ENCODE measurements at places on chromosomes 4 and X.

- no peak for DNase-seq
Observed at GRCh38 chr4:163748449-163748848, 254.0 kb downstream of the TMA16 start.

GRCh38 chrX:16347968-16348670 is 180.8 kb downstream of the MAGEB17 start:
- no peak for DNase-seq

DNA sequence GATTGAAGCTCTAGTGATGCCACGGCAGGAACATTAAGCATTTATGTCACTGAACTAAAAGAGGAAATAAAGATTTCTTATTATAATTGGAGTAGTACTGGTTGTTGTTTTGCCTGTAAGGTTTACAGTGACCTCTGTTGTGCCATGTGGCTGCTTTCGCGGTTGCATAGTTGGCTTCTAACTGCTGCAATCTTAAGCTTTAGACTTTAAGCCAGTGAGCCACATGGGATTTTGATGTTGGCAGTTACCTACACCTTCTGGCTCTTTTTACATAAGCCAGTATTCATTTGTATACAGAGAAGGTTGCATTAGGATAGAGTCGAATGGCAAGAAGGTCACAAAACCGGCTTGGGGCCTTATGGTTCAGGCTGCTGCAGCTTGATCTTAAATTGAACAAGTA is 1311.6 kb downstream of the RAPGEF2 start:
- no peak for DNase-seq

DNA sequence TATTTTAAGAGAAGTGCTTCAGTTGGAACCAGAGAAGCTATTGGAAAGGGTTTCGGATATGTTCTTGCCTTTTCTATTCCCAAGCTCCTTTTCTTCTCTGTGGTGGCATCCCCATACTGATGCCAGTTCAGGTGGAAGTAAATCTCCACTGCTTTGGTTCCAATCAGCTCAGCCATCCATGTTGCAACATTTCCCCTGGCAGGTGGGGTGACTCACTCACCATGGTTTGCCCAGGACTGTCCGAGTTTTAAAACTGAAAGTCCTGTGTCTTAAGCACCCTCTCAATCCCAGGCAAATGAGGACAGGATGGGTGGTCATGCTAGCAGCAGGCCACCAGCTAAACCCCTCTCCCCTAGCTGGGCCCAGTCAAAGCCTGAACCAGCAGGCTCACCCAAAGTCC is 15.1 kb downstream of the RAI2 start:
- DNase-seq: no peak

DNA sequence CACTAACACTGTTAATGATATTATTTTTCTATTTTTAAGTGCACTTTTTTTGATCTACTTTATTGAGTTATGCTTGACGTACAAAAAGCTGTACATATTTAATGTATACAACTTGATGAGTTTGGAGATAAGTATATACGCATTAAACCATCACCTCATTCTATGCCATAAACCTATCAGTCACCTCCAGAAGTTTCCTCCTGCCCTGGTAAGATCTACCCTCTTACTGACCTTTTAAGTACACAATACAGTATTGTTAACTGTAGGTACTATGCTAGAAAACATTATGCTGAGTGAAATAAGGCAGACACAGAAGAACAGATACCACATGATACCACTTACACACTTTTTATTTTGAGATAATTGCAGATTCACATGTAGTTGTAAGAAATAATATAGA is 36.9 kb downstream of the INTS6L start:
- DNase-seq: no peak

GRCh38 chrX:100413229-100413628 is 3.2 kb upstream of the PCDH19 start:
- no peak for DNase-seq

- DNase-seq: no peak
Observed at GRCh38 chr4:73194064-73194463, 64.5 kb downstream of the ANKRD17 start.

GRCh38 chr4:14008494-14008893 is 381.0 kb upstream of the BOD1L1 start:
- DNase-seq: no peak

GRCh38 chr4:139912445-139912844 is 241.5 kb downstream of the MAML3 start:
- DNase-seq: no peak

DNA sequence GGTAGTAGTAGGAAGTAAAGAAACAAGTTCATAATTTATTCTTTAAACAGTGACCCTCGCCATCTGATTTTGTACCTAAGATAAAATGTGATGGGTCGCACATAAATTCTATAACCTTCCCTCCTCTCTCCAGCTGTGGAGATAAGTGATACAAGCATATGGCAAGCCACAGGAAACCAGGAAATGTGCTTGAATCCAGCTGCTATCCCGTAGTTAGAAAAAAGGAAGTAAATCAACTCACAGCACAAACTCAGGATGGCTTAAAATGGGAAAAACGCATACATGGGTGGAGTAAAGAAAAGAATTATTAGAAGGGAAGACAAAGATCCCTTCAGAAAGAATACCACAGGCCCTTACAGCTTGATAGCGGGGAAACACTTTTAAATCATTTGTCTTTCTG is 78.2 kb downstream of the ZNF827 start:
- DNase-seq: no peak

Data from CD4-positive, alpha-beta T cell (primary cell).